ENCODE measurements at places on chromosomes 11 and 22.

- DNase-seq, result no peak
These were observed 49.0 kb downstream of the PRR5L start for GRCh38 chr11:36345084-36345511.

- peak; percentile 47 for DNase-seq
These were observed at the start of gene RAB3IL1 for GRCh38 chr11:61917334-61918109. Gene RAB3IL1, minus strand, starts transcription at chr11:61917566. Its CDS starts 199 bp downstream, at chr11:61917367.

- no peak for DNase-seq
These were observed 124.3 kb downstream of the BUD13 start for GRCh38 chr11:116648247-116649174.

GRCh38 chr22:26642465-26643417 lies 14.6 kb upstream of the MIAT start:
- DNase-seq, result no peak

- DNase-seq, result no peak
These were observed 21.3 kb downstream of the IZUMO1R start for GRCh38 chr11:94325681-94326080.

GRCh38 chr22:41092847-41093411 lies 537 bp downstream of the EP300 start:
- DNase-seq, result peak; percentile 7

GRCh38 chr11:48020092-48020755 lies 39.9 kb downstream of the PTPRJ start:
- no peak for DNase-seq

- no peak for DNase-seq
These were observed 11.2 kb downstream of the OR8D1 start for GRCh38 chr11:124302347-124303125.

DNA sequence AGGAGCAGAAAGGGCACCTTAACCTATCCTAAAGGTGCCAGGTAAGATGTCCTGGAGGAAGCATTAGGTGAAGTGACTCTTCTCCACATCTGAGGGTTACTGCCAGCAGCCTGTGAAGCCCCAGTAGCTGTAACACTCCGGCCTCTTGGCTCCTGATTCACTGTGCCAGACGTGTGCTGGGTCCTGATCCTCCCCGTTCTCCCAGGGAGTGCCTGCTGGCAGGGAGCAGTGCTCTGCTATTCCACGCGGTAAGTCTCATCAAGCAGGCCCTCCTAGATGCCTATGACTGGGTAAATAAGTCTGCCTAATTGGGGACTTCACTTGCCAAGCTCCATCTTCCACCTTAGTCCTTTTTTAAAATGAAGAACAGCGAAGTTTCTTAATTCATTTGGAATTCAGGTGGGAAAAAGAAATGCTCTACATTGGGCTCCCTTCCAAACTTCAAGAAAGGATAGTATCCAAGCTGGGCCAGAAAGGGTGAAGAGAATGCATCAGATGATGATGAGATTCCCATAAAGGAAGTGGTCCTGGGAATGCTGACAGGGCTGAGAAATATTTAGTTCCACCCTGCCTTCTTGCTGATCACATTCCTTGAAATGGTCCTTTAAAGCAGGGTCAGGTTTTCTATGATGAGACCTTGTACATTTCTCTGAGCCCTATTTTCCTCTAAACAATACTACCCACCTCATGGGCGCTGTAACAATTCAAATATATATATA lies 188.0 kb downstream of the MAML2 start:
- peak; percentile 38 for DNase-seq

GRCh38 chr11:79264284-79264683 lies 176.5 kb downstream of the TENM4 start:
- no peak for DNase-seq

- no peak for DNase-seq
These were observed 125.3 kb downstream of the MORC2 start for GRCh38 chr22:30843245-30843644.

- DNase-seq, result no peak
These were observed 68.9 kb downstream of the C11orf58 start for GRCh38 chr11:16807306-16807705.

- peak; percentile 55 for DNase-seq
These were observed 14.5 kb downstream of the SLC35F2 start for GRCh38 chr11:107844041-107844440.

- no peak for DNase-seq
These were observed 7.1 kb upstream of the ENDOD1 start for GRCh38 chr11:95082576-95083001.

- peak; percentile 57 for DNase-seq
These were observed 14.4 kb upstream of the PAMR1 start for GRCh38 chr11:35539781-35540281.

GRCh38 chr11:74678591-74679512 lies 52.4 kb downstream of the CHRDL2 start:
- no peak for DNase-seq

- no peak for DNase-seq
These were observed 21.8 kb downstream of the RNF169 start for GRCh38 chr11:74770456-74770855.

DNA sequence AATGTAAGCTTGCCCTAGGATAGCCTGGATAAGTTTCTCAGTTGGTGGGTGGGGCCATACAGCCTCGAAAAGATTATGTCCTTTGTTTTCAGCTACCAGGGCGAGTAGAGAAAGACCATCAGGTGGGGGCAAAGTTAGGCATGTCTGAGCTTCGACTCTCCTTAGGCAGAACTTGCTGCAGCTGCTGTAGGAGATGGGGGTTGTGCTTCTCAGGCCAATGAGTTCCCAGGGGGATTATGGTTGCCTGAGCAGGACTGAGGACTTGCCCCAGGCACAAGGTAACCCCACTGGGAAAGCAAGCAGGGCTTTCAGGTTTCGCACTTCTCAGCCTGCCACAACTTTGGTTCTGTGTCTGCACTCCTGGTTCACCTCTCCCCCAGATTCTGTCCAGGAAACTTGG lies 173.4 kb upstream of the SESN3 start:
- DNase-seq, result no peak

- peak; percentile 20 for DNase-seq
These were observed 46.6 kb upstream of the MMP7 start for GRCh38 chr11:102577182-102577581.

DNA sequence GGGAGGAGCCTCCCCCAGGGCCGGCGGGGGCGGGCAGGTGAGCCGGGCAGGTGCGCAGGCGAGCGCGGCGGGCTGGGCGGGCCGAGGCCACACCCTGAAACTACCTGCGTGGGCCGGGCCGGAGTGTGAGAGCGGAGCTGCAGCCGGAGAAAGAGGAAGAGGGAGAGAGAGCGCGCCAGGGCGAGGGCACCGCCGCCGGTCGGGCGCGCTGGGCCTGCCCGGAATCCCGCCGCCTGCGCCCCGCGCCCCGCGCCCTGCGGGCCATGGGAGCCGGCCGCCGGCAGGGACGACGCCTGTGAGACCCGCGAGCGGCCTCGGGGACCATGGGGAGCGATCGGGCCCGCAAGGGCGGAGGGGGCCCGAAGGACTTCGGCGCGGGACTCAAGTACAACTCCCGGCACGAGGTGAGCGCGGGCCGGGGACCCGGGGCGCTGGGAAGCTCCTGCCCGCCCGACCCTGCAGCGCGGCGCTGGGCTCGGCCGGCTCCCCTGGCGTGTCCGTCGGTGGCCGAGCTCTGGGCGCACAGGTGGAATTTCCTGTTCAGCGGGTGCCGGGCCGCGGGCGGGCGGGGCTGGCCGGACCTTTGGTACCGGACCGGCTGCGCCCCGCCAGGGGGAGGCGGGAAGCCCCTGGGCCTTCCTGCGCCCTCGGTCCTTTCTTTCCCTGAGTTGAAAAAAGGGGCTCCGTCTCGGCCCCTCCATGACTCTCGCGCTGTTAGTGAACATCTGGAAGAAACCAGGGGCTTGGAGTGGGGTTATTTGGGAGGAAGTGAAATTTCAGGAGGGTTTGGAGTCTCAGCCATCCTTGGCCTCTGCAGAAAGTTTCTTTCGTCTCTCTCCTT lies at the start of gene ST14:
ST14 (plus strand) TSS at position 126 of the 841 bp plus-strand sequence; CDS start at position 324, 198 bp downstream.
- no peak for DNase-seq

DNA sequence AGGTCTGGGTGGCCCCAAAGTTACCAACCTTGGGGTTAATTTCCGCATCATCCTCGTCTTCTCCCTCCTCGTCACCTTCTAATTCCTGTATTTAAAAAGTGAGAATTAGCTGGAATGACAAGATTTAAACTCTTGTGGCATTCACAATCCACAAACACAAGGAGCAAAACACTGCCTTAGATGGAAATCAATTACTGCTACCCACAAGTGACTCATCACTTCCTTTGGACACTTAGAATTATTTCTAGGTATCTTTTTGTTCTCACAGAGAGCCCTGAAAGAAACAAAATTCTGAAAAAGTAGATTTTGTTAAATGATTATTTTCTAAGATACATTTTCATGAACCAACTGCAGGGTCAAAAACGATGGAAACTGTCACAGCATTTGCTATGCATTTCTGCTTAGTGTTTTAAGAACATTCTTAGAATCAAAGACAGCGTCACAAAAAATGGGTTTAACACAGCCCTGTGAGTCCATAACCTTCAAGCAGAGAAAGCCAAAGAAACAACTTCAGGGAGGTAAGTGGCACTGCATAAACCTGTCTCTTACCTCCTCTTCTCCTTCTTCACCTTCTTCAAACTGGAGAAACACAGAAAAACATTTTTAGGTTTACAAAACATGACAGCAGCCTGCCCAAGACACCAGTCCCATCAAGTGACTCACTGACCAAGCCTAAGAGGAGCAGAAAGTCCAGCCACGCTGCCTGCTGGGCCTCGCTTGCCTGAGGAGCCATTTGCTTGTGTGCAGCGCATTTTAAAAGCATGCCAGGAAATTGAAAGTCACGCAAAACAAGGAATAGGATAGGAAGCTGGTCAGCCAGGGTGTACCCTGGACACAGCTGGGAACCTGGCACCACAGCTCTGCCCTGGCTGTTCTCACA lies 22.3 kb upstream of the PHLDA2 start:
- no peak for DNase-seq

GRCh38 chr11:35298369-35298768 lies 121.0 kb downstream of the SLC1A2 start:
- DNase-seq, result no peak

DNA sequence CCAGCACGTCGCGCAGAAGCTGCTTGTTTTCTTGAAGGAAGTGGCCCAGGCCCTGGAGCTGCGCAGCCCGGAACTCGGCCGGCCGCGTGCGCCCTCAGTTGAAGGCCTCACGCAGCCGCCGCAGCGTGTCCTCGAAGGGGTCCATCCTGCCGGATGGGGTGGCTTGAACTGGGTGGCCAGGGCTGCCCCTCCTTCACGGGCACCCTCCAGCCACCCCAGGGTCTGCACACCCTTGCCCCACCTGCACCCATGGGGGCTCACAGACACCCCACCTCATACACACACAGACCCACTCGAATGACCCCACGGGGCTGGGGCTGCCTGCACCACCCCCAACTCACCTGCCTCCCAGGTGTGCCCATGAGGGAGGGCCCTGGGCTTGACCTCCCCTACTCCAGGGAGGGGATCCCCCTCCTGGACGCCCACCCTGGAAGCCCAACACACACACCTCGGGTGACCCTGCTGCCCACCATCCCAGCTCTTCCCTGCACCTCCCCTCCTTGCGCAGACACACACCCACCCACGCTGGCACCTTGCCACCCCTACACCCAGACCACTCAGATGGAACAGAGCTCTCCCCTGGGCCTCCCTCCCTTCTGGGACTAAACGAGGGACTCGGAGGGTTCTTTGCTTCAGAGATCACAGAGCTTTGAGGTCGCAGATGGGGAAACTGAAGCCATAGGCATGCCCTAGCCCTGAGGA lies 6.8 kb downstream of the ALDH3B2 start:
- DNase-seq, result no peak

GRCh38 chr22:32994041-32994830 lies 63.9 kb downstream of the SYN3 start:
- DNase-seq, result no peak

DNA sequence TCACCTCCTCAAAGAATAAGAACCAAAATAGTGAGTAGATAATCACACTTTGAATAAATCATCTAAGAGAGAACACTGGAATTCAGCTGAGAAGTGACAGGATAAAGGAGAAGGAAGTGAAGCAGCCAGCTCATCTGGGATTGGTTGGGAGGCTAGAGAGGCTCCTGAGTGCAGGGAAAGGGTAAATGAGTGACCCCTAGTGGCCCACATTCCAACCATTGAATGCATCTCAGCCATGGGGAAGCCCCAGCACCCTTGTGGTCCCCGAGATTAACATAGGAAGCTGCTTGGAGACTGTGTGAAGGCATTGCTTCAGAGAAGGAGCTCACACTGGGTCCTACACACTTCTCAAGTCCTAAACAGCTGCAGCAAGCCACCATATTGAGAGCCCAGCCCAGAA lies 82.3 kb downstream of the JRKL start:
- no peak for DNase-seq

GRCh38 chr22:31080164-31080847 lies 812 bp upstream of the SMTN start:
- DNase-seq, result no peak

- DNase-seq, result no peak
These were observed 42.9 kb downstream of the C11orf91 start for GRCh38 chr11:33657757-33658156.

Measured in fibroblast of gingiva (primary cell).